ENCODE measurements at places on chromosomes 4 and X. TPM values are rescaled to one million over a fixed set of nuclear protein-coding genes. Genes with fewer than 3 reads are reported as not detected.

PGAM4 gene
- not detected for total RNA-seq

PAGE2 gene
- total RNA-seq: not detected

NEXMIF gene
- total RNA-seq: 32.1 TPM

MGAT4D gene
- not detected for total RNA-seq

FAM9C gene
- not detected for total RNA-seq

MSX1 gene
- 6.7 TPM for total RNA-seq

MID1IP1 gene
- total RNA-seq: 12.0 TPM

SPON2 gene
- total RNA-seq: 21.9 TPM

SEPSECS gene
- 12.4 TPM for total RNA-seq

SNX25 gene
- total RNA-seq: 27.7 TPM

CACNA1F gene
- total RNA-seq: 0.36 TPM

NOX1 gene
- not detected for total RNA-seq

ARMCX4 gene
- 22.4 TPM for total RNA-seq

SCML2 gene
- total RNA-seq: 8.7 TPM

GRIA2 gene
- total RNA-seq: 492 TPM

TCP11X1 gene
- total RNA-seq: 0.18 TPM

HTRA3 gene
- total RNA-seq: 2.4 TPM

ALPK1 gene
- total RNA-seq: 7.2 TPM

BBS12 gene
- total RNA-seq: 7.3 TPM

TMPRSS11F gene
- not detected for total RNA-seq

HTT gene
- 83.8 TPM for total RNA-seq

SPANXA1 gene
- not detected for total RNA-seq

DMP1 gene
- not detected for total RNA-seq

ZDHHC15 gene
- total RNA-seq: 10.4 TPM

GALNTL6 gene
- total RNA-seq: 51.1 TPM

MTMR8 gene
- total RNA-seq: 6.4 TPM

GRIA3 gene
- total RNA-seq: 33.8 TPM

CSAG2 gene
- total RNA-seq: not detected
